Left renal pelvis (tissue), 4 donors: ENCODE measurements at places on chromosomes 5 and 9.

GRCh38 chr5:6273090-6273735, 105.1 kb downstream of the MED10 start:
- no peak for DNase-seq

GRCh38 chr9:71655778-71656177, 112.5 kb downstream of the CEMIP2 start:
- DNase-seq: no peak

DNA sequence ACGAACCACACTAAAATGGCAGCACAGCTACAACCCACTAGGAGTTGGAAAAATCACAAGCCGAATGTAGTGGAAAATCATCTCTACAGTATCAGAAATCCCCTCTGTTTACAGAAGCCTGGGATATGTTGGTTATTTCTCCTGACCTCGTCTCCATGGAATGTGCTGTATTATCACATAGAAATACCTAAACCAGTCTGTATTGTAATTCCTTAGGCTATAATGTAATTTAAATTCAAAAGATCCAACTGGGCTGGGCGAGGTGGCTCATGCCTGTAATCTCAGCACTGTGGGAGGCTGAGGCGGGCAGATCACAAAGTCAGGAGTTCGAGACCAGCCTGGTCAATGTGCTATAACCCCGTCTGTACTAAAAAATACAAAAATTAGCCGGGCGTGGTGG, 244.8 kb upstream of the MPDZ start:
- no peak for DNase-seq

GRCh38 chr9:128593039-128593438, 40.7 kb downstream of the SPTAN1 start:
- no peak for DNase-seq

- DNase-seq: no peak
Measured at GRCh38 chr5:122770477-122770876, 4.4 kb upstream of the SNX2 start.

- peak; percentile 80 for DNase-seq
Measured at GRCh38 chr9:86854898-86855523, 92.3 kb downstream of the GAS1 start.

DNA sequence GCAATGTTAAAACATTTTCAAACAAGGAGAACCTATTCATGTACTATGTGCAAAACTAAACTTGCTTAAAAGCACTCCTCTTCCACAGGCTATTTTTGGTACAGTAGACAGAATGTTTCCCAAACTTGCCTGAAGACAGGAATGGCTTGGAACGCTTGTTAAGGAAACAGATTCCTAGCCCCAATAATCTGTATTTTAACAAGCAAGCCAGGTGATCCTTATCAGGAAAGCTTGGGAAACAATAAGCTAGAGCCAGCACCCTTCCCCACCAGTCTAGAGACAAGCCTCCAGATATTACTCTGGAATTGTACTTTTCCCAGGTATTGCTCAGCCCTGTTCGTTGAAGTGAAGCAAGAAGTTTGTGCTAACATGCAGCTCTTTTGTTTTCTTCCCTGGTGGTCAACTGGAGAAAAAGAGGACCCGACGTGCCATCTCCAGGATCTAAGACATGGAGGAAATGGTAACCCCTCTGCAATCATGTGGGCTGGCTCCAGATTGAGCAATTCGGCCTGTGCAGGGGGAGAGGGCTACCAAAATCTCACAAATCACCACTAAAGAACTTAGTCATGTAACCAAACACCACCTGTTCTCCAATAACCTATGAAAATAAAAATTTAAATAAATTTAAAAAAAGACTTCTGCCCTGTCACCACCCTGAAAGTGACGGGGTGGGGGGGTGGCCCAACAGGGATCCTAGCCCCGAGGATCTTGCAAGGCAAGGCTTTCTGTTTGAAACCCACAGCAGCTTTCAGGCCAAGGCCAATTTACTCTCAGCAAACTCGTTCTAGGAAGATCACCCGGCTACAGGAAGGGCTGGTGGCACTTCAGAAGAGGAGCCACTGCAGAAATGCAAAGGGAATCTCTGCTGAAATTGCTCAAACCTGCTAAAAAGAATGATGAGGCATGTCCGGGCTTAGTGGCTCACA, 48.6 kb downstream of the SHB start:
- DNase-seq: no peak

DNA sequence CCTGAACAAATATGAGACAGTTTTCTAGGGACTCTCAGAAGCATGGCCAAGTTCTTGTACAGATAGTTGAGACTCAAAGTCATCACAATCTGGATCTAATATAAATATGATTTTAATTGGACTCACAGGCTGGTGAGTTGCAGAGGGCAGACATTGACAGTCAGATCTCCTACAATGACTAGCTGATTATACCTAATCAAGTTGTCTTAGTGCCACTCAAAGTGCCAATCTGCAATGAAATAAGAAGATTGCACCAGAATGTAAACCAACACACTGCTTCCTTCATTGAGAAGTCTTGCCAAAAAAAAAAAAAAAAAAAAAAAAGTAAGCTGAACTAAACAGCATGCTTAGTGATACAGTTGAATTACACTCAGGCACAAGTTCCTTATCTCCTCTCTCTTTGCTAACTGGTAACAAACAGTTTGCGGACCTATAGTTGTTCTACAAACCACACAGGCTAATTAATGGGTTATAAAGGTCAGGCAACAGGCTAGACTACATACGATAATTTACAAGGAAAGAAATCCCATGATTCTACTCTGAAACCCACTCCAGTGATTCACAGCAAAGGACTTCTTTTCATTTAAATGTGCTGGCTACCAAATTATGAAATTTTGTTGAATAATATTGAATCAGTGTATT, 107.3 kb upstream of the NIPBL start:
- no peak for DNase-seq

DNA sequence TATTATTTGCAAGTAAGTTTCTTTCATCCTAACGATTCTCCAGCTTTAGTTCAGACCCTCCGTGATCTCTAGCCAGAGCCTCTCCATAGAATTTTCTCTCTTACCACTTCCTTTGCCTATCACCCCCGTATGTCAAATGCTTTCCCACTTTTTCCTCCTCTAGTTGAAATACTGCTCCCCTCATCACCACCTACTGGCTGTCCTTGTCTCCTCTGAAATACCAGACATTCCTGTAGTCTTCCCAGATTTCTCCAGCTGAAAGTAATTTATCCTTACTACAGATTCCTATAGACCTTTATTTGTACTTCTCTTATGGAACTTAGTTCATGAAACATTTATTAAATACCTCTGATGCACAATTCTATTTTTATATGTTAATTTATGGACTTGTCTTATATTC, 36.0 kb upstream of the GLIPR2 start:
- no peak for DNase-seq

DNA sequence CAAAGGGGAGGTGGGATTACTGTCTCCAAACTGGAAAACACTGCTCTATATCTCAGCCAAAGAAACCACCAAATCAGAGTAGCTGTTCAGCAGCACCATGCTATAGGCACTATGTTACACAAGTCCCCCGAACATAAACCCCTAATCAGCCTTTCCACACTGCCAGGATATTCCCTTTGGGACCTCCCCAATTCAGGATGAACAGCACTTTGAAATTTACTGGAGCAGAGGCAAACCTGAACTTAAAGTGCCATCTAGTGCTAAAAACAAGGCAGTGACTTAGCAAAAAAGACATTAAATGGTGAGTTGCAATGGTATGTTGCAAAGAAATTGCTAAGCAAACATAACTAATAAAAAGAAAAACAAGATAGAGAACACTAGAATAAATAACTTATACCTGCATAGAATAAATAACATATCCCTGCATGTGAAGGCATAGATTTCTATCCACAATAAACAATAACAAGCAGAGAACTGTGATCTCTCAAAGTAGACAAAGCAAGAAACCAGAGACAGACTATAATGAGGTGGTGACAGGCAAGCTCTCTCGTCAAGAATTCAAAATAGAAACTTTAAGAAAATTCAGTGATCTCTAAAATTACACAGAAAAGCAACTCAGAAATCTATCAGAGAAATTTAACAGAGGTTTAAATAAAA, 584.4 kb upstream of the ACO1 start:
- DNase-seq: peak; percentile 4

- no peak for DNase-seq
Measured at GRCh38 chr5:124739634-124740025, 6.8 kb downstream of the ZNF608 start.

GRCh38 chr9:113548221-113549041, 84.9 kb downstream of the RGS3 start:
- no peak for DNase-seq

GRCh38 chr9:81879501-81879916, 48.7 kb upstream of the SPATA31D4 start:
- DNase-seq: no peak

GRCh38 chr9:78713614-78714405, 416.9 kb downstream of the PSAT1 start:
- no peak for DNase-seq

GRCh38 chr9:77827104-77827784, 179.1 kb upstream of the GNA14 start:
- DNase-seq: no peak

- no peak for DNase-seq
Measured at GRCh38 chr5:167814040-167814439, 477.4 kb upstream of the WWC1 start.

DNA sequence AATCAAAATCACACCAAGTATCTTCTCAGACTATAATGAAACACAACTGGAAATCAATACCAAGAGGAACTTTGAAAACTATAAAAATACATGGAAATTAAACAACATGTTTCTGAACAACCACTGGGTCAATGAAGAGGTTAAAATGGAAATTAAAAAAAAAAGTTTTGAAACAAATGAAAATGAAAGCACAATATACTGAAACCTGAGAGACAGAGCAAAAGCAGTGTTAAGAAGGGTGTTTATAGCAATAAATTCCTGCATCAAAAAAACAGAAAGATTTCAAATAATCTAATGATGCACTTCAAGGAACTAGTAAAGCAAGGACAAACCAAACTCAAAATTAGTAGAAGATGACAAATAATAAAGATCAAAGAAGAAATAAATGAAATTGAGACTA, 92.0 kb downstream of the TMEM232 start:
- DNase-seq: no peak

GRCh38 chr5:106189121-106189809, 1481.5 kb downstream of the EFNA5 start:
- DNase-seq: no peak

DNA sequence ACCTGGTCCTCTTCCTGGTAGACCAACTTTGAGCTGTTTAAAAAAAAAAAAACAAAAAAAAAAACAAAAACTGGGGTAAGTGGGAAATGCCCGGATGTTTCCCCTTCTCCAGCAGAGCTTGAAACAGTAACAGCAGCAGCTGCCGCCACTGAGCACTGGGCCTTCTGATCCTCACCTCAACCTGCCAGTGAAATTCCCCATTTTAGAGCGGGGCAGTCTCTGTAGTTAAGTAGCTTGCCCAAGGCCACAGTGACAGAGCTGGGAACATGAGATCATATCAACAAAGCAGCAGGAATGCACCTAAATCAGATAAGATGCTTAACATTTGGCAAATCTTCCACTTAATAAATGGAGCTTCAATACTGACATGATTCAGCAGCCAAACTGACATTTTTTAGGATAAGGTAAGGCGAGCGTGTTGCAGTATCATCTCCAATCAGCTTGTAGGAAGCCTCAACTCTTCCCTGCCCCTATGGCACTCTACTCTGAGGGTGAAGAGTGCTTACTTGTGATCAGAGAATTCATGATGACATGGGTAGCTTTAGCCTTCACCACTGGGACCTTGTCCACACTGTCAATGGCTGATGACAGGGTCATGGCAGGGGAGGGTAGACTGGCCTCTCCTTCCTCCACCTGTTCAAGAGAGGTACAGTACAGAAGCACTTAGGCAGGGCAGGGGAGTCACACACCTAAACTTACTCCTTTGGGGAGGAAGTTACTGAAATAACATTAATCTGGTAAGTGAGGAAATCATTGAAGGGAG, 9.3 kb downstream of the KIAA1191 start:
- no peak for DNase-seq

DNA sequence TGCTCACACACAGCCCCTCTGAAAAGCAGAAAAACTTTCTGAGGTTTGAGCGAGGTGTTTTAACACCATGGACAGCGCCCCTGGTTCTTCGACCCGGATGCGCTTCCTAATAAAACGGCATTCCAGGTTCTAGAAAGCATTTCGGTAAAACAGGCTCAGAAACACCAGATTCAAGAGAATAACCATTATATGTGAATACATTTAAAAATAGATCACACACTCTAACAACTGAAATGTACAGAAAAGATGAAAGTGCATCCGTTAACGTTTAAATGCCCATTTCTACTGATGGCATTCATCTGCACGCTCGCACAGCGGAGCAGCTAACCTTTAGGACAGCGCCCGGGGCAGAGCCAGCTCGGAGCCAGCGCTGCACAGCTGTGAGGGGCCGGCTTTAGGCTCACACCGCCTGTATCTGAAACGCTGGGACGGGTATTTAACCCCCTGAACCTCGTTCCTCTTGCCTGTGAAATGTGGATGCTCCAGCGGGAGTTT, 26.3 kb upstream of the TENT4A start:
- DNase-seq: peak; percentile 51

GRCh38 chr5:117633093-117633492, 1058.5 kb upstream of the SEMA6A start:
- DNase-seq: no peak

- peak; percentile 100 for DNase-seq
Measured at GRCh38 chr5:160119142-160119904, at the start of gene PWWP2A. PWWP2A (minus strand) TSS chr5:160119450; CDS start chr5:160119388, 62 bp downstream.

DNA sequence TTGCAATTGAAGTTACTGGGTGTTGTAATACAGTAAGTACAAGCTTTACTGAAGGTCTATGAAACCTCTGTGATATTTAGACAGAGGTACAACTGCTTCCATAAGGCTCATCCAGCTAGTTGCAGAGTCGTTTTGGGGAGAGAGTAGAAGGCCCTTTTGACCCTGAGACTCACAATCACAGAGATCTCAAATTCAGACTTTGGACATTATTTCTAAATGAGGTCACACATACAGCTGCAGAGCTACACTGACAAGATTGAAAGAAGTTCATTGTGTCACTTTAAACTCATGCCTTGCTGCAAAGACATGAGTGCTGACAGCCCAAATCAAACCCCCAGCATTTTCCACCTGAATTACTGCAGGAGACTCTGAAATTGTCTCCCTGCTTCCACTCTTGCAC, 205.9 kb upstream of the TMEM161B start:
- DNase-seq: no peak

- no peak for DNase-seq
Measured at GRCh38 chr5:114909424-114909823, 260.3 kb downstream of the TRIM36 start.

DNA sequence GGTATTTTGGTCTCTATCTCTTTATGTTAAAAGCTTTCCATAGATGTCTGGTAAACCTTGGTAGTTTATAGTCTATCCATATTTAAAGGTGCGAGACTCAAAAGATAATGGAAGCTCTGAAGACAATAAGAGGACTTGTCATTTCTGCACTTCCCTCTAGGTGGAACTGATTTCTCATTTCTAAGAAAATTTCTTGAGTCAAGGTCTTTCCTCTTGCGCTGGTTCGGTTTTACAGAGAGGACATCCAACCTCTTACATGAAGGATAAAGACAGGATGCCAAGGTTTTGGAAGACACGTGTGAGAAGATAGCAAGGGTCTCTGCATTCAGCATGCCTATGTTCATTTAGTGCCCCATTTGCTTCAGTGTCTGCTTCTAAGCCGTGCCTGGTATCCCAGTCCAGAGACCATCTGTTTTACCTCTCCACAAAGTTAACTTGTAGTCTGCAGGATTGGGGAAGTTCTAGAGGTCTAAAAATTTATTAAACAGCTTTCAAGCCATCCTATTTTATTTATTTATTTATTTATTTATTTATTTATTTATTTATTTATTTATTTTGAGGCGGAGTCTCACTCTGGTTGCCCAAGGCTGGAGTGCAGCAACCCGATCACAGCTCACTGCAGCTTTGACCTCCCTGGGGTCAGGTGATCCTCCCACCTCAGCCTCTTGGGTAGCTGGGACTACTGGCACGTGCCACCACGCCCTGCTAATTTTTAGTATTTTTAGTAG, 41.6 kb downstream of the KIAA1191 start:
- DNase-seq: no peak

GRCh38 chr5:93163010-93163663, 417.9 kb downstream of the NR2F1-AS1 start:
- no peak for DNase-seq
